Retina (tissue), 1 donor: ENCODE measurements at places on chromosomes 7 and 10.

DNA sequence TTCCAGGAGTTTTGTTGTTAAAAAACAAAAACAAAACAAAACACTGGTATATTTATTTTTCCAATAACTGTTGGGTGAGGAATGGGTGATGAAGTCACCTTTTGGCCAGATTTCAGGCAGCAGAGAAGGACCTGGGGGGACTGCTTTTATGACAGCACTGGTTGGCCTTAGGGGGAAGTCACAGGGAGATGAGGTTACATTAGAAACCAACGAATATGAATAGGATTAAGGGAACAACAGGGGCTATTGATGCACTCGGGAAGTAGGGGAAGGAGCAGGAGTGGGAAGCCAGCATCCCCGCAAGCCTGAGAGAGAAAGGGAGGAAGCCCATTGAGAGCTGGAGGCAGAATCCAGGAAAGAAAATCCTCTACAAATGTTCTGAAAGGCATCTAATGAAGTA, 958.4 kb downstream of the TYW1 start:
- DNase-seq = no peak

DNA sequence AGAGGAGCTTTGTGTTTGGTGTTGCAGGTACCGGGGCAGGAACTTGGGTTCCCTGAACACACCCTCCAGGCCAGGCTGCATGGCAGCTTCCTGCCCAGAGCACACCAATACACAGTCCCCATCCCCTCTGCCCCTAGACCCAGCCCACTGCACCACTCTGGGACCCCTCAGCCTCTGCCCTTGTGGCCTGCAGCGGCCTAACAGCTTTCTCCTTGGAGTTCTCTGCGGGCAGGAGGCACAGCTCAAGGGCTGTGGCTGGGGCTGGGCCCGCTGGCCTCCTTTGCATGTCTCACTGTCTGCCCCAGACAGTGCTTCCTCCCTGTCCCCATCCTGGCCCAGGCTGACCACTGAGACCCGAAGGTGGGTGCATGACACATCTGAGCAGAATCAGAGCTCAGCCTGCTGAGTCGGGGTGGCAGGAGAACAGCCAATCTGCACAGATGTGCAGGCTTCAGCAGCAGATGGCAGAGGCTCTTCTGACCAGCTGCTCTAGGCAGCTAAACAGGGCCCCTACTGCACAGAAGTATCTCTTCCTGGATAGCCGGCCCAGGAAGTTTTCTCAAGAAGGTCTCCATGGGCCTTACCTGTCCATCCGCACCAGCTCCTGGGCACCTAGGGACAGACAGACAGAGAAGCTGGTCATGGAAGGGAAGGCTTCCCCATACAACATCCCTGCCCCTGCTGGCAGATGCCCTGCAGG, 20.8 kb downstream of the VSIR start:
- peak; percentile 34 for DNase-seq

DNA sequence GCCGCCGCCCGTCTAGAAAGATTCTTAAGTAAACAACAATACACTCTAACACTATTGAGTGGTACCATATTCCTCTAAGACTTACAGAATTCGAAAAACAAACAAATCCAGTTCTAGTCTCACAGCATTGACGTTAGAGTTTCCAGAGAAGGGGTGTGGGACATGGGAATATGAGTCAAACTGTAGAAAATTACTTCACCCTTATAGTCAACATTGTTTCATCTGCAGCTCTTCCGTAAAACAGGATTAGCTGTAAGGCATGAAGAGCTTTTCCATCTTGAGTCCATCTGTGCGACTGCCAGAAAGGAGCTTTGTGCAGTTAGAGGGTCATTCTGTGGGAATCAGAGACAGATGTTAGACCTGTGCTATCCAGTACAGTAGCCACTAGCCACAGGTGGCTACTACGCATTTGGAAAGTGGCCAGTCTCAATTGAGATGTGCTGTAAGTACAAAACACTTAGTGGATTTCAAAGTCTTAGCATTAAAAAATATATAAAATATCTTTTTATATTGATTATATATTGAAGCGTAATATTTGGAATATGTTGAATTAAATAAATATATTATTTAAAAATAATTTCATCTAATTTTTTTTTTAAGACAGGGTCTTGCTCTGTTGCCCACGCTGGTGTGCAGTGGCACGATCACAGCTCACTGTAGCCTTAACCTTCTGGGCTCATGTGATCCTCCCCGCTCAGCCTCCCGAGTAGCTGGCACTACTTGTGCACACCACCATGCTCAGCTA, 79.8 kb upstream of the MPP7 start:
- DNase-seq = no peak

DNA sequence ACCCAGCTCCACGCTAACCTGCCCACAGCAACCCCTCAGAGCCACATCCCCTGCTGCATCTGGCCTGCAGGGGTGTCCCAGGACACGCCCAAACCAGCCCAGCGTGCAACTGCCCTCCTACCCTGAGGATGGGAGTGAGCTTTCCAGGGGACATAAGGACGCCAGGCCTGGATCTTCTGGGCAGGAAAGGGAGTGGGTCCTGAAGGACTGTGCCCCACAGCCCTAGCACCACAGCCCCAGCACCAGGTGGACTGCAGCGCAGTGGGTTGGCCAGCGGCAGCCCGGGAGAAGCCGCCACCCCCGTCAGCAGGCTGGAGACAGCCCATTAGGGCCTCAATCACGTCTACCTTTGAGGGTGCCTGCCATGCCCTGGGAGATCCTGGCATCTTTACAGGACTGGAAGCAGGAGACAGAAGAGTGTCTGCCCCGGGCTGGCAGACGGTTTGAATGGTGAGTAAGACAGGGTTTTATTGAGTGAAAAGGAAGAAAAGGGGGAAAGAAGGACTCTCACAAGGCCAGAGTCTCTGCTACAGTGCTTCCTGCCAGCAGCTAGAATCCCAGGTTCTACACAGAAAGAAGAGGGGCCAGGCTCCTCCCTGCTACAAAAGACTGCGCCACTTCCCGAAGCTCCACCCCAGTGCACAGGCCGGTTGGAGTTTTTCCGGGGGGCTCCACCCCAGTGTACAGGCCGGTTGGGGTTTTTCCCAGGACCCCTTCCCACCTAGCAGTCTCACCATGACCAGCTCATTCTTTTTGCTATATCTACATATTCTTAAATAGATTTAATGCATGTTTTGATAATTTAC, 69.8 kb upstream of the KCTD7 start:
- DNase-seq = no peak

DNA sequence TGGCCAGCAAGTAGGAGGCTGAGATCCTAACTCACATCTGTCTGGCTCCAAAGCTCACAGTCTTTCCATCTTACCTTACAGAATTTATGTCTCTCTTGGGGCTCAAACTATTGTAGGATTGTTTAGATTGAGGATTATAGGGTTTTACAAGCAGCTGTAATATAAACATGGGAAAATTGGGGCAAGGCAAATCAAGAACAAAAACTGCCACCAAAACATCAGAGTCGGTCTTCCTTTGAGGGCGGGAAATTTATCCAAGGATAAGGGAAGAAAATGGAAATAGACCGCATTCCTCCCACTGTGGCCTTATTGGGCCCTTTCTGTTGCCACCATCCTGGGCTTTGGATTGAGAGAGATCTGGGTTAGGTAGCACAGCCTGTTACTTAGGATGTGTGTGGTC, 22.5 kb downstream of the RBM20 start:
- no peak for DNase-seq

GRCh38 chr10:92575961-92576360, 2.1 kb upstream of the IDE start:
- DNase-seq = no peak

GRCh38 chr10:70677620-70678249, 5.4 kb downstream of the ADAMTS14 start:
- no peak for DNase-seq

DNA sequence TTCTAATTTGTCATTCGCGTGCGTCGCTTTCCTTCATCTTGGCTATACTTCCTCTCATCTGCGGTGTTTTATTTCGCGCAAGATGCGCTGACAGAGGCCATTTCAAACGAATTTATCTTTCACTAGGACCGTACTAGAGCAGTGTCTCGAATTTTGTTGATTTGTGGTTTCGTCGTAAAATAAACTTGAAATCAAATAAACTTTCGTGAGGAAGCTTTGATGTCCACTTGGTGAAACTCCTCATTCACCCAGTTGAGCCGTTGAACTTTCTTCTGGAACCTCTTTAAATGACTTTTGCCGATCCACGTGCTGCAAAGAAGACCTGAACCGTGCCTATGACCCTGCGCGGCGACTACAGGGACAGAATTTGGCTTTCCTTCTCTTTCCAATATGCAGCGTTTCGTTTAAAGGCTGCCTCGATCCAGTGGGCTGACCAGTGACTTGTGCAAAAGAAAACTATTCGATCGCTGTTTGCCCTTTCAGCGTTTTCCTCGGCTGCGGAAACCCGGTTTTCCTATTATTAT, 163.9 kb upstream of the PPP1R3A start:
- no peak for DNase-seq

DNA sequence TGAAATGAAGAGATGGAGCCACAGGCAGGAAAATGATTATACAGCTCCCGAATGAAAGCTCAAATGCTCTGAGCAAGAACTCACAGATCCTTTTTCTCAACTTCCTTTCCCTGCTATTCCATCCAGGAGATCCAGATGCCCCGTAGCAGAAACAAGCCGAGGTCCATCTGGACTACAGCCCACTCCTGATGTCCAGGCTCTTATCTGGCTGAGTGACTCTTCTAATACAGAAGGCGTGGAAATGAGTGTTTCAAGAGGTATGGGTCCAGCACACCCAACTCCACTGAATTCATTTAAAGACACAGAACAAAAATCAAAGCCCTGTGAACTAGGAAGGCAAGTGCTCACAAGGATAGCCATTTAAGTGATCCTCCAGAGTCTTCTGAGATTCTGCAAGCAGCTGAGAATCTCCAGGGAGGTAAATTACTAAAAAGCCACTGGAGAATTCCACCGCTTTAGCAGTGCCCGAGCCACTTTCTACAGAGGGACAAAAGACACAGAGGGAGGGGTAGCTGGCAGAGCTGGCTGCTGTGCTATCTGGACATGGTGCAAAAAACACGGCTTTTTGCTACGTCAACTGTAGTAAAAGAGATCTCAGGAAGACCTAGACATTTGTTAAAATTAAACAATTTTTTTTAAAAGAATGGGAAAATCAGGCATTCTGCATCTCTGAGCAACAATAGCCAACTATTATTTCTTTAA, 24.5 kb downstream of the FAM171A1 start:
- no peak for DNase-seq

DNA sequence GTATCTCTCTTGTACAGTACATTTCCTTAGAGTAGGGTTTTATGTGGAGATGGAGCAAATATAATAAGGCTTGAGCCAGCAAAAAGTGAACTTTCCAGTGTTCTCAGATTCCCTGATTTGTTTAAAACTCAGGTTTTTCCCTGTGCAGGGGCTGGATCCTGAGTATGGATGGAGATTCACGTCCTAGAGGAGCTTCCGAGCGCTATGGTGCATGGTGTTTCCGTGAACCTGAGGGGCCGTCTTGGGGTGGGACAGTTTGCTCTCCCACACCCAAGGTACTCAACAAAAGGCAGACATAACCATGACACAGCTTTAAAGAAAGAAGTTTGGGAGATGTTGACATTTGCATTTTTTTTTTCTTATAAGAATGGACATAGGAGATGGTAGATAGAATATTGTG, 122.5 kb downstream of the SEC23IP start:
- no peak for DNase-seq

DNA sequence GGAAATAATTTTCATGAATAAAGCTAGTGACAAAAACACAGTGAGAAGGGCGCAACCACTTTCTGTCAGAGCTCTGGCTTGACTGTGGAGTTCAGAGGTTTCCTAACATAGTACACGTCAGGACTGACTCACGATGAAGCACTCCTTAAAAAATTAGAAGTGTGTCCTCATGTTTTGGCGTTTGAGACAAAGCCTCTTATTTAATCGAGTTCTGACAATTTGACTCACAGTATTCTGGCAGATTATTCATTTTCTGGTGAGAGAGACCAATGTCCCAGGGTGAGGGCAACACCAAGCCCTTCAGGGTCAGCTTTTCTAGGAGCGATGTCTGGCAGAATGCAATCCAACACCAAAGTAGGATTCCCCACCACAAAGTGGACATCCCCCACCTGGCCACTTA, 108.7 kb downstream of the DIP2C start:
- DNase-seq = no peak

GRCh38 chr10:108791030-108791429, 1132.3 kb downstream of the XPNPEP1 start:
- DNase-seq = no peak

DNA sequence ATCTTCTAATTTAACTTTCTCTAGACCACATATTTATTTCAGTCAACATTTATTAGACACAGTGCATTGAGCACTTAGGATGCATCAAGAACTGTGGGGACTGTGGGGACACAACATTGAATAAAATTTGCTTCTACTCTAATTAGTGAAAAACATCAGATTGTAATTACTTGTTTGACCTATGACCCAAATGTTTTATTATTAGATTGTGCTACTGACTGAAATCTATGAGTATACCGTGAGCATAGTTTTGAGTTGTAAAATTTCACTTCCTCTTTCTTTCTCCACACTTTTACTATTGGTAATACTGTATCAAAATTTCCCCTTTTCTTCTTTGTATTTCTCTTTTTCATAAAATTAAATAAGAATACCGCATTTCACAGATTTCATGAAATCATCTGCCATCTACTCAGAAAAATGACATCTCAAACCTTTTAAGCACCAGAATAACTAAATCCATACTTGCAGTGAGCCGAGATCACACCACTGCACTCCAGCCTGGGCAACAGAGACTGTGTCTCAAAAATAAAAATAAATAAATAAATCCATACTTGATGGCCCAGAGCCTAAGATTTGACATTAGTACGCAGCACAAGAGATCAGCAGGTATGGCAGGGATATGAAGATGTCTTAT, 25.4 kb upstream of the INPP5F start:
- no peak for DNase-seq

DNA sequence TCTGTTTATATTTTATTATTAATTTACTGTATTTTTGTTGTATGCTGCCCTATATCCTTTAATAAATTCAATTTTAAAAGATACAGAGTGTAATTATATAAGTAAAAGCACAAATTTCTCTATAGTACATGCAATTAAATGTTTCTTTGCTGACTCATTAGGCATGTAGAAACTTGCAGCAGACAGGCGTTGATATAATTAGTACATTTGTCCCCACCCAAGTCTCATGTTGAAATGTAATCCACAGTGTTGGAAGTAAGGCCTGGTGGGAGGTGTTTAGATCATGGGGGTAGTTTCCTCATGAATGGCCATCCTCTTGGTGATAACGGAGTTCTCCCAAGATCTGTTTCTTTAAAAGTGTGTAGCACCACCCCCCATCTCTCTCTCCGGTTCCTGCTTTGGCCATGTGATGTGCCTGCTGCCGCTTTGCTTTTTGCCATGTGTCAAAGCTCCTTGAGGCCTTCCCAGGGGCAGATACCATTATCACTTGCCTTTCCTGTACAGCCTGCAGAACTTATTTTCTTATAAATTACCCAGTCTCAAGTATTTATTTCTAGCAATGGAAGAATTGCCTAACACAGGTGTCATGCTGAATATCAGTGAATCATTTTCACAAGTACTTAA, 63.7 kb downstream of the TSPAN12 start:
- no peak for DNase-seq

GRCh38 chr7:121961089-121961867, 88.3 kb downstream of the PTPRZ1 start:
- DNase-seq = peak; percentile 26

GRCh38 chr7:157465891-157466866, 129.4 kb downstream of the DNAJB6 start:
- DNase-seq = peak; percentile 58
